Stimulated activated CD8-positive, alpha-beta memory T cell treated with anti-CD3 and anti-CD28 coated beads, Interleukin-4, amount 100 ng/mL, for 1 hour (primary cell): ENCODE measurements at places on chromosomes 5 and 9.

- DNase-seq, result no peak
Observed at GRCh38 chr5:86175224-86175623, 442.5 kb upstream of the COX7C start.

DNA sequence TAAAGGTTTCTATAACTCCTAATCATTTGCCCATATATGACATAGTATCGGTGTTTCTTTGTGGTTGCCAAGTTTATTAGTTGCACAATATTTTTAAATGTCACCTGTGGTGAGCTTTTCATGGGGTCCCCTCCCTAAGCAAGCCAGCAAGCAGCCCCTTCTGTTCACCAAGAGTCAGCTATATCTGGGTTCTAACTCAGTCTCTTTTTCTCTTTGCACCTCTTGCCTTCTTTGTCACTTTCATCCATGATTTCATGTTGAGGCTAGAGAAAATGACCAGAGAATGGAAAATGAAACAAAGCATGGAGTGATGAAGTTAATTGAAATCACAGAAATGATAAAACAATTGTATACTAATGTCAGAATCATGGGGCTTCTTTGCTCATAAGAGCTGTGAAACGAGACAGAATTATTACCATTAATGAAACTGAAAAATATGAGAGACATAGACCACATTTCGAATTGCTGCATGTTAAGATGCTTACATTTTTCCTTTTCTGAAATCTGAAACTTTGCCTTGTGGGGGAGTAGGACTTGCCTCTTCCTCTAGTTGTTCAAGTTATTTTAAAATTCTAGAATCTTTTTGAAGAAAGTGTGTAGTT lies 75.7 kb downstream of the CAMK4 start:
- no peak for DNase-seq

DNA sequence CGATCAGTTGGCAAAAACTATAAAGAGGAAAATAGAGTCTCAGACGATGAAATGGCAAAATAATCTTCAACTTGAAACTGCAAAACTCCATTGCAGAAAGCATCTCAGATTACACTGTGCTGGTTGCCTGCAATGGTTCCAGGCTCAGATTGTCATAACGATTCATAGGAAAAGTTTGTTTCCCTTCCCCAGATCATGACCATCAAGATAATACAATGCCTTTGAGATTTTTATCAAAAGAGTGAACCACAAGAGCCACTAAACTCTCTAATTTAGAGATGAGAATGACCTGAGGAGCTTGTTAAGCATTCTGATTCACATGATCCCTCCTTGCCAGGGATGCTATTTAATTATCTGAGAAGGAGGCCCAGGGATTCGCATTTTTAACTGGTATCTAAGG lies 52.6 kb upstream of the ITGA1 start:
- DNase-seq, result no peak

DNA sequence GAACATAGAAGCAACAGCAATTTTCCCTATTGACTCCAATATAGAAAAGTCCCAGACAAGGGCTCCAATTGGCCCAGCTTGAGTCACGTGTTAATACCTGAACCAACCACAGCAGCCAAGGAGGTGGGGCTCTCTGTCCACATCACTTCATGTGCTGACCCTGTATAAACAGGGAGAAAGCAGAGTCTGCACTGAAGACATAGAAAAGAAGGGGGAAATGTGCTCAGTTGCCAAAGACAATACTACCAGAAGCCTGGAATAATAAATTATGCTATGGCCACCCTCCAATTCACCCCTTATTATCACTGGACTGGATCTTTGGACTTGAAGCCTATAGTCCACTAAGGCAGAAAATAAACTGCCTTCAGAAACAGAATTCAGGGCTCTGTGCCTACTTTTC lies 275.4 kb downstream of the EPB41L4A start:
- DNase-seq, result no peak
